T-helper 1 cell (primary cell): ENCODE measurements at places on chromosomes 16 and 17.

DNA sequence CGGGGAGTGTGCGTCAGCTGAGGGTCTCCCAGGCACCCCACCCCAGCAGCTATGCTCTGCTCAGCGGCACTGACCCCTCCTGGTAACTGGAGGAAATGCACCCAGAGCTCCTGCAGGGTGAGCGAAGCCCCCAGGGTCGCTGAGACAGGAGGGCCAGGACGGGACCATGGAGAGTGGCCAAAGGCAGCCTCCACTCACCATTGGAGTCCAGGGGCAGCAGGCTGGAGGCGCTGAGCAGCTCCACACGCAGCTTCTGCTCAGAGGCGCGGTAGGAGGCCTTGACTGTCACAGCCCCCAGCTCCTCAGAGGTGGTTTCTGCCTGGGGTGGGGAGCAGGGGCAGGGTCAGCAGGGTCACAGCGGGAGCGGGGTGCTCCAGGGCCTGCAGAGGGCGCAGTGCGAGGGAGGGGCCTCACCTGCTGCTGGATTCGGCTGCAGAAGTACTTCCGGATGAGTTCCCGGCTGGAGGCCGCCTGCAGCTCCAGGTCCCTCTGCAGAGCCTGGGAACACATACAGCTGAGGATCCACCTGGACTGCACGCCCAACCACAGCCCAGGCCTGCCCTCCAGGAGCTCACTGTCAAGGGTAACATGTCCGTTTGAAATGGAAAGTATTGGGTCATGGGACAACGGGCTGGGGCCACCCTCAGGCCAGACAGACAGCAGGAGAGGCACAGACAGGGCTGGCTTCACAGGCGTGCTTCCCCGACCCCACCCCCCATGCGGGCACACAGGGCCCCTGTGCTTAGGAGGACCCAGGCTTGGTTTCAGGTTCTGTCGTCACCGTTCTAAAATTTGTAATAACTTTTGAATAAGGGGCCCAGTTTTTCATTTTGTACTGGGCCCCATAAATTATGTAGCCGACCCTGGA is 13.8 kb downstream of the UNC13D start:
- no peak for DNase-seq

DNA sequence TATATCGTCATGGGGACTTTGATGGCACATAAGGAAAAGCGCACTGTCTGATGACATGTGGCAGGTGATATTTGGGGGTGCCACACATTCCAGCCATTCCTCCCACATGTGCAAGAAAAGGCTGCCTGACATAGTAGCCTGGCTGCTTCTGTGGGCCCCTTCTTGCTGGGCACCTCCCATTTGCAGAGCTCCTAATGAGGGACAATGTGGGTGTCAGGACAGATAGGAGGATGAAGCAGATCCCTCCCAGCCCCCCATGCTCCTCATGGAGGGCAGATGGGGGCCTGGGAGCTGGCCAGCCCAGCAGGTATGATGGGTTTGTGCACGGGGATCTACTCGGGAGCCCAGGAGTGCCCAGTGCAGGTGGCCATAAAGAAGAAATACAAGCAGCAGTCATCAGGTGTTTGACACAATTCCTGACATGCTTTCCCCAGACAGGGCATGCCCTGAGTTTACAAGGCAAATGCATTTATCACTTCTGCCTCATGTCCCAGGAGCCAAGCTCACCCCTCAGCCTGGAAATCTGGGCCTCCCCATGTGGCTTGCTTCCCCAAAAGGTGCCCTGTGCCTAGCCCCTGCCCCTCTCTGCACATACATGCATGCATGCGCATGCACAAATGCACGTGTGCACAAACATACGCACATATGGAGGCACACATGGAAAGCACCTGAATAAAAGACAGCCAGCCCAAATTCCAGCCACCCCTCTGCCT is 260.6 kb upstream of the RPL38 start:
- no peak for DNase-seq

DNA sequence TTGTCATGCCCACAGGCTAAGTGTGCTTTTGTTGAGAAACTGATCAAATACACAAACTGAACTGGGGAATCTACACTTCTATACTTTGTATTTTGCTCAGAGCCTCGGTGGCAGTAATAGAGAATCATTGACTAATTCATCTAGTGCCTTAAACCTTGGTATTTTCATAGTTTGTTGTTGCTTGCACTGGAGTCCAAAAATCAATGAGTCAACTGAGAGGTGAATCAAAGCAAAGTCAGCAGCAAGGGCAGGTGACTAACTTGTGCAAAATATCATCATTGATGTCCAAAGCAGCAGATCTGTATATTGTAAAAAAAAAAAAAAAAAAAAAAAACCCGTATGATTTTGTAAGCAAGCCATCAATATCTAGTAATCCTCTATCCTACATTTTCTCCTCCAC is 296.4 kb downstream of the MAP2K6 start:
- DNase-seq = no peak

- no peak for DNase-seq
These were observed 10.1 kb downstream of the SLC7A6 start for GRCh38 chr16:68274441-68274840.

GRCh38 chr17:79933863-79934652 is 94.8 kb upstream of the CBX4 start:
- no peak for DNase-seq

GRCh38 chr16:85665373-85665740 is 23.4 kb downstream of the GINS2 start:
- no peak for DNase-seq

DNA sequence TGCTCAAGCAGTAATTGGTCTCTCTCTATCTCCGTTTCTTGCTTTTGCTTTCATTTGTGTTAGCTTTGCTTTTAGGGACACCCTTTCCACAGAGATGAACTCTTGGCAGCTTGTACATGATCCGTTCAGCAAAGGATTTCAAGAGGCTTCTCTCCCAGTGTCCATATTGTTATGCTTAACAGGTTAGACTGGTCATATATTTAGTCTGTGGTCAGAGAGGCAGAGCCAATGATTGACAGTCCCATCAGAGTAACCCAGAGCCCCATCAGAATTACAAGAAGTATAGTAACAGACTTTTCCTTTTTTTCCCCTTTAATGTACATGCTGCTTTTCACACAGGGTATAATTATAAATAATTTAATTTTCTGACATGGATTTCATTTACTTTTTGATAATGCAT is 34.4 kb downstream of the GDPD1 start:
- DNase-seq = no peak

DNA sequence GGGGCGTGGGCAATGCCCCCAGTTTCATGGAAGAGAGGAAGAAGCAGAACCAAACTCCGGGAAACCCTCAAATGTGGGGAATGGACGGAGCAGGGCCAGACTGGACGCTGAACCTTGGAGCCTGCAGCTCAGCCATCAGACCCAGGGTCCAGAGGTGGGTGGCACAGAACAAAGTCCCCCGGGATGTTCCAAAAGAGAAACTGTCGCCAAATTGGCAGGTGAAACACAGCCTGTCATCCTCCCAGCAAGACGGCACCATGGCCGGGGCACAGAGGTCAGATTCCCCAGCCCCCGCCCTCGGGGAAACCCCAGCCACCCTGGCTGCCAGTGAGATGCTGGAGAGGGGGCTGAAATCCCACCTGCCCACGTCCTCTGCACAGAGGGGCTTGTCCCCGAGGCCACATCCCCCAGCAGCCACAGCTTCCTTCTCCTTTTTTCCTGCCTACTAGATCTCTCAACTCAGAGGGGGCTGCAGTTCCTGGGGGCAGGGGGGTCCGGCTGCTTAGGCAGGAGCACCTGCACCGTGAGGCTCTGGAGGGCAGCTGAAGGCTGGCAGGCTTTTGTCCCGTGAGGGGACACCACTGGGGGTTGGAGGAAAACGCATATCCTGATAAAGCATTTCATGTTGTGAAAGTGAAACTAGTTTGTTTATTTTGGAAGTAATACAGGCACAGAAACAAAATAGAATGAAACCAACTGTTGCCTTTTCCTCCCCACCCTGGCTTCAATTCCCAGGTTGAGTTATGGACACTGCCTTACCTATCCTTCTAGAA is 1.2 kb upstream of the SECTM1 start:
- DNase-seq = no peak

- no peak for DNase-seq
These were observed 1.8 kb downstream of the PLLP start for GRCh38 chr16:57282510-57283213.

DNA sequence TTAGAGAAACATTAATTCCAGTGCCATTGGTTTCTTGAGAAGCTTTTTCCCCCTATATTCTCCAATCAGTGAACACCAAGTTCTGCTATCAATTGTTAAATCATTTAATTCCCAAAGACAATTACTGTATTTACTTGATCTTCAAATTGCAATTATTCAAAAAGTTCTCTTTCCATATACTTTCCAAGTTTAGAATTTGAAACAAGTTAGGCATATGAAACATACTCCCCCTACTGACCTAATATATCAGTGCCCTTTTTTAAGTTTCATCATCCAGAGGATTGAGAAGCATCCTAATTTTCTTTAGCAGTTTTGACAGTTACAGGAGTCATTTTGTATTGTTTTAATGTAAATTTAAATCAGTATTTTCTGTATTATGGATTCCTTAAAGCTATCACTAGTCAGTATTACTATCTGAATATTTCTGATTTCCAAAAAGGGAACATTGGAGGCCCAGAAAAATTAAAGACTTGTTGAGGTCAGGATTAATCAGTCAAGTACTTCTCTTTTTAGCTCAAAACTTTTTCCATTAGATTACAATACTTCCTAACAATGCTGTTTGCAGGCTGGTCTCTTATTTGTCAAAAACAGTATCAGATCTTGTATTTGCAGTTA is 16.3 kb downstream of the MEIOC start:
- no peak for DNase-seq
